ENCODE measurements at places on chromosomes 6 and 20.

DNA sequence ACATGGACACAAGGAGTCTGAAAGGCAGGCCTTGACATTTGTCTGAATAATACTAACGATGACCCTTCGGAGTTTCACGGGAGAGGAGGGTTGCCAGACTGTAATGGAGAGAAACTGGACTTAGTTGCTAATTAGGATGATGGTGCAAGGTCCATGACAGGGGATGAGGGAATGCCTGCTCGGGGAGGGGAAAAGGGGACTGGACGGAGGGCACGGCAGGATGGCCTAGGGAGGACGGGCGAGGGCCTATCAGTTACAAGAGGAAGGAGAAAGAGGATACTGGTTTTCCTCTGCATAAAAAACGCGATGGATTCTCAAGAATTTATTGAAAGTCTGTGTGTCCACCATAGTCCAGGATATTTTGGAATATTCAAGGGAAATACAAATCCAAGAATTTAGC is 42.7 kb downstream of the IRAK1BP1 start:
- no peak for DNase-seq

- DNase-seq = no peak
Observed at GRCh38 chr6:2861060-2861821, 19.6 kb upstream of the SERPINB1 start.

DNA sequence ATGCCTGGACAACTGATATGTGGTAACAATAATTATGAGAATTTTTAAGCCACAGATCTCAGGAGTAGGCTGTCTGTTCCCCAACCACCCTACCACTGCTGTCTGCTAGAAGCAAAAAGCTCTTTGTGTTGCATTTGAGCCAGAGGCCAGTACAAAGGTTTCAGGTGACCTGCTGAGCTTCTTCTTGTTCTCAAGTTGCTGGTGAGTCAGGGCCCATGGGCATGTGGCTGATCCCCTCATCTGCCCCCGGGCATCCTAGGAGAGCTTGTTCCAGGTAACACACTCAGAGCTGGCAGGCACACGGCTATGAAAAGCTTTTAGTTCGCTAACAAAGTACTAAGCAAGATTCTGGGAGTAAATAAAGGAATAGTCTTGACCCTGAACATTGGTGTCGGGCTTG is 285.3 kb downstream of the CDC5L start:
- no peak for DNase-seq

GRCh38 chr20:62303340-62304226 is 786 bp downstream of the ADRM1 start:
- DNase-seq = no peak

DNA sequence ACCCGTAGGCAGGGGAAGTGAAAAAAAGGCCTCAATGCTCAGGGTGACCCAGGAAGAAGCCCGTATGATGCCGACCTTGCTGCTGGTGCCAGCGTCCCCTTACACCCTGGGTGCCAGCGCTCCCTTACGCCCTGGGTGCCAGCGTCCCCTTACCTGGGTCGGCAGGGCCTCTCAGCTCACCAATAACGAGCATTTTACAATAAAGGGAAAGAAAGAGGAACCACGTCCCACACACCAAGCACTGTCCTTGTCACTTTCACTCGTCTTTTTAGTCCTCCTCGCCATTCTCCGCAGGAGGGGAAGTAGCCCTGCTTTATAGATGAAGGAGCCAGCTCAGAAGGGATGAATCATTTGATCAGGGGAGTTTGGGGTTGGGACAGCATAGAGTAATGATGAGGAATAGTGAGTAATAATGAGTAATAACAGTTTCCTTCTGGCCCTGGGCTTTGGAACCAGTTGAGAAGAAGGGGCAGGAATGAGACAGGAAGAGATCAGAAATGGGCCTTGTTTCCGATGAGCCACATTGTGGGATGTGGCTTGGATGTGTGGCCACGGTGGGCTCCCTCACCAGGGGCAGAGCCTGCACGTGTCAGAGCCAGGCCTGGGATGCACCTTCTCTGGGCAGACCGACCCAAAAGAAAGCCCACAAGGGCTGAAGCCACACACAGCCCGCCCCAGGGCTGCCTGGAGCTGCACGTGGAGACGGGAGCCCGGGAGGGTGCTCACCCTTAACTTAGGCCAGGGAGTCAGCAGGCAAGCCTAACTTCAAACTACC is 75.7 kb downstream of the SYNJ2 start:
- DNase-seq = no peak

- no peak for DNase-seq
Observed at GRCh38 chr20:14295238-14295637, 42.2 kb downstream of the FLRT3 start.

DNA sequence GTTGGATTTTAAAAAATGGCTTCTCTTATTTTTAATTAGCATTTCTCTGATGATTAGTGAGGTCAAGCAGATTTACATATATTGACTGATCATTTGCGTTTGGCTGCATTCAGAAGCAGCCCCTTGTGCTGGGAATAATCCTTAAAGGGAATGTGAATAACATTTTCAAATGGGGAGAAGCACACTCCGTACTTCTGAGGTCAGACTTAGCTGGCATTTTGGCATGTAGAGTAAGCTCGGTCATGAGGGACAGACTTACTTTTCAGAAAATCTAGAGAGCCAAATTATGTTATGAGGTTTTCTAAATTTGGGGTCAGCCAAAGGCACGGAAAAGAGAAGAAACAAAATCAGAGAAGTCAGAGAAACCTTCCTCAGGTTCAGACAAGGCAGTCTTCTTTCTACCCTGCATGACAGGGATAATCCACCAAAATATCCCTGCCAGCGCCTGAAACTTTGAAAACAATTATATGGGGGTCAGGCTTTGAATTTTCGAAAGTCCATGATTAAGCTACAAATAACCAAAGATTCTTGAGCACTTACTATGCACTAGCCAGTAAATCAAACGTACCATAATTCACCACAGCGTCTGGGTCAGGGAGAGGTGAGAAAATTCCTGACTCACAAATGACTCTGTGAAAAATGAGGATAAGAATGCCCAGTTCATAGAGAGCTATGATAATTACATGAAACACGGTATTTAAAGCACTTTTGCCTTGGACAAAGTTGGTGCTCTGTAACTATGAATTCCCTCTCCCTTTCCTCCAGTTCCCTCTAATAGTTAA is 44.9 kb downstream of the ADAT2 start:
- no peak for DNase-seq

GRCh38 chr20:37406010-37406998 is 60.4 kb downstream of the SRC start:
- DNase-seq = peak; percentile 28

- DNase-seq = no peak
Observed at GRCh38 chr6:18613319-18613925, 226.3 kb downstream of the RNF144B start.

GRCh38 chr6:153215242-153215641 is 84.2 kb upstream of the RGS17 start:
- no peak for DNase-seq

DNA sequence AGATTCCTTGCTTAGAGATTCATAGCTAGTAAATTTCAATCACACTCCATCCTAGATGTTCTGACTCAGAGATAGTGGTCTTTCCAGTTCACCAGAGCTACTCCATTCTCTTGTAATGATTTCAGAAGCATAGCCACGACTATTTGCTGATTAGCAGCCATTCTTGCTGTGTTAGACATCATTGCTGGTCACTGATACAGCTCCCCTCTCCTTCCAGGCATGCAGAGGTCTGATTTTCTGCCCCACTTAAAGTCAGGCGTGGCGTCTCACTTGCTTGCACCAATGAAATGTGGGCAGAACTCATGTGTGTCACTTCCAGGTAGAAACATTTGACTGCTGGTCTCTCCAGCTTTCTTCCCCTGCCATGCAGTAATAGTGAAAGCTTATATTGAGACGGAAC is 168.9 kb upstream of the JARID2 start:
- DNase-seq = no peak

DNA sequence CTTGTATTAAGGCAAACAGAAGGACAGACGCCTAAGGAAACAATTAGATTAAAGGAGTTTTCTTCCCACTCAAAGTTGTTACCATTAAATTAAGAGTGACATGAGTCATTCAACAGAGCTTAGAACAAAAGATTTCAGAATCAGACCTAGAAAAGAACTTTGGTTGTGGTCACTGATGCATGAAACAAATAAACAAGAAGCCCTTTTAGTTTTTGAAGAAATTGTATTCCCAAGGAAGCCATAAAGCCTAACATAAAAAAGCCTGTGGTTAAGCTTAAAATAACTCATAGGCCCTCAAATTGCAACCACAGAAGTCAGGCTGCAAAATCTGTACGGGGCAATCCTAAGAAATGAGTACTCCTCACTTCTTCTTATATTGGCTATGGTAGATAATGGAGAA is 17.9 kb upstream of the TRIM26 start:
- no peak for DNase-seq

- no peak for DNase-seq
Observed at GRCh38 chr6:112413780-112414179, 66.7 kb downstream of the RFPL4B start.

DNA sequence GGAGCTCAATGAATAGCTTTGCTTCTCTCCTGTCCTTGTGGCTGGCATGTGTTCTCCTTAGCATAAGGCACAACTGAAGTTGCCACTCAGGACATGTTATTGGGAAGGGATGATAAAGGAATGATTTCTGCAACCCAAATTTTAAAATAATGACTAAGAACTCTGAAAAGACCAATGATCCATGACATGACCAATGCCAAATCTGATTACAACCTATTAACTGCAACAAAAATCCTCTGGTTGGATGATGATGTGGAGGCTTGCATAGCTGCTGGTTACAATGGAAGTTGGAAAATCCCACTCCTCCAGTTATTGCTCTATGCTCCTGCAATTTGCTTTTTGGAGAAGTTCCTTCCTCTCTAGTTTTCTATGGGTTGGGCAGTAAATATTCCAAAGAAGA is 63.4 kb upstream of the FBXL4 start:
- no peak for DNase-seq

GRCh38 chr6:38396209-38396608 is 243.5 kb downstream of the BTBD9 start:
- DNase-seq = no peak

DNA sequence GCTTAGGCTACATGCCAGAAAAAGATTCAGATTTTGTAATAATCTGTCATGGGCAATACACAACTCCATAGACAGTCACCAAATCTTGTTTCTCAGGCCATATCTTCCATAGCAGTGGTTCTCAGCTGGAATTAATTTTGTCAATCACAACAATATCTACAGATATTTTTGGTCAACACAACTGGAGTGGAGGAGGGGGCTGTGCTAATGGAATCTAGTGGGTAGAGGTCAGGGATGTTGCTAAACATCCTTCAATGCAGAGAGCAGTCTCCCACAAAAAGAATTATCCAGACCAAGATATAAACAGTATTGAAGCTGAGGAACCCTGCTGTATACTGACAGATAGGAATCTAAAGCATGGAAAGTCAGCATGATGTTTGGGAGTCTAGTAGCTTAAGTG is 174.6 kb downstream of the UBE3D start:
- no peak for DNase-seq

DNA sequence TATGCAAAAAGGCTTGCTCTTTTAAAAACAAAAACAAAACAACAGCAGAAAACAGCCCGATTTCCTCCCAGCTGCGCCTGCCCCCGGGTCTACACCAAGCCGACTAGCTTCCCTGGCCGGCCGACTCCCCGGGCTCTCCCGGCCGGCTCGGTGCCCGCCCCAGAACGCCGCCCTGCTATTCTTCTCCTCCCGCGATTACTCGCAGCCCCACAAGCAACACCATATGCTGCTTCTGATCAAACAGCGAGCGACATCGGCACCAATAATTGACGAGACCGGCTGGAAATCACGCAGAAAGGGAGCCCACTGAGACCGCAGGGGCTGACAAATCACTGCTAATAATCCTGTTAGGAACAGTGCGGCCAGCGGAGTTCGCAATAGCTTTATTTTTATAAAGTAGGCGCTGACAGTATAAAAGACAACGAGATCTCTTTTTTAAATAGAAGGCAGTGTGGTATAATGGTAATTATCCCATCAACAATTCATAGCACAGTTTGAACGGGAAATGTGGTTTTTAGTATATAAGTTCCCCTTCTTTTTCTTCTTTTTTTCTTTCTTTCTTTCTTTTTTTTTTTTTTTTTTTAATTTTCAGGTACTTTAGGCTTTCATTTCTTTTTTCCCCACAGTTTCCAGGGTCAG is 3.3 kb downstream of the SIM1 start:
- DNase-seq = no peak

GRCh38 chr6:133817460-133818047 is 71.4 kb upstream of the TCF21 start:
- DNase-seq = no peak

DNA sequence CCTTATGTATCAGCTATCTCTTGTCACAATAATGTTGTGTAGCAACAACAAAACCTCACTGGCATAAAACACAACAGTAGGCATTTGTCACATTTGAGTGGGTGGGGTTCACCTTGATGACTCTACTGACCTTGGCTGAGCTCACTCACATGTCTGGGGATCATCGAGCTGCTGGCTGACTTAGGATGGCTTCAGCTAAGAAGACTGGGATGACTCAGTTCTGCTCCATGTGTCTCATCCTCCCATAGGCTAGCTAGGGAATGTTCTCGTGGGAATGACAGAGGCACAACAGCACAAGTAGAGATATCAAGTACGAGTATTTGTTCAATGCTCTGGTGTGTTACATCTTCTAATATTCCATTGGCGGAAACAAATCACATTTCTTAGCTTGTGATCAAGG is 167.9 kb downstream of the PLCB1 start:
- DNase-seq = peak; percentile 3

DNA sequence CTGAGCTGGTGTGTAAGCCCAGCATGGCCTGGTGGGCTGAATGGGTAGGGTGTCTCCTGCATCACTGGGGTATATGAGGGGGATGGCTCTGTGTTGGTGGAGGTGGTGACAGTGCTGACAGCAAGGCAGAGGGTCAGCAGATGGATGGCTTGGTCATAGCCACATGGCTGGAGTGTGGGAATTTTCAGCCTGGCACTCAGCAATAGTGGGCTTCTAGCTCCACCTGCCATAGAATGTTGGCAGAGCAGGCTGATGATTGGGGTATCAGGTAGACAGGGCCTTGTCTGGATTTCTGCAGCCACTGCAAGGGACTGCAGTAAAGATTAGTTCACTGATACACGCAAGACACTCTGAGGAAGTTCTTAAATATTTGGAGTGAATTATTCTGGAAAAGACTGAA is 137.5 kb upstream of the BACH2 start:
- DNase-seq = no peak

DNA sequence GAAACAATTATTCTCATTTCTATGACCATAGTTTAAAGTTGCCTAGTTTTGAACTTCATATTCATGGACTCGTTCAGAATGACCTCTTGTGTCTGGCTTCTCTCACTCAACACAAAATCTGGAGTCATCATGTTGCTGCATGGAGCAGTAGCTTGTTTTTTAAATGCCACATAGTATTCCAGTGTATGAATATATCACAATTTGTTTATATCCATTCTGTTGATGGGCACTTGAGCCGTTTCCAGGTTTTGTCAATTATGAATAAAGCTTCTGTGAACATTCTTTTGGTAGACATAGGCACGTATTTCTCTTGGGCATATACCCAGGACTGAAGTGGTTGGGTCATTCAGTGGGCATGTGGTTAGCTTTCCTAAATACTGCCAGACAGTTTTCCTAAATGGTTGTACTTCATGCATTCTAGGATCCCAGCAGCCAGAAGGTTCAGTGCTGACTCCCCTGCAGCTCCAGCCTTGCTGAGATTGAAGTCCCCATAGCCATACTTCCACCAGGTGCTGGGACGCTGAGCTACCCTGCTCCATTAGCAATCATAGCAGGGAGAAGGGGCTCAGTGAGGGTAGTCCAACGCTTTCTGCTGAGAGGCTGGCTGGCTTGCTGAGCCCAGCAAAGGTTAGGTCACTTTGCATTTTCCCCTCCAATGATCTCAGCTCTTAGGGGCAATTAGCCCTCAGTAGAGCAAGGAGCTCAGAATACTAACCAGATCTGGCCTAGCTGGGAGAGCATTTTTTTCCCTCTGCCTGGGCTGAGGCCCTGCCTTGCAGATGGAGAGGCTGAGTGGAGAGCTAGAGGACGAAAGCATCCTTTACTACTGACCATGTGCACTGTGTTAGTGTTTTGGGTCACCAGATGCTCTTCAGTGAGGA is 35.7 kb upstream of the CTNNBL1 start:
- no peak for DNase-seq
